ENCODE measurements at places on chromosomes 7 and 10.
A peak's percentile ranks its signal among the peaks of the same experiment; 100 is the strongest.

- DNase-seq: no peak
These were observed 32.3 kb upstream of the PALS2 start for GRCh38 chr7:24540956-24541355.

- DNase-seq: no peak
These were observed 1.1 kb upstream of the AEBP1 start for GRCh38 chr7:44102846-44103565.

DNA sequence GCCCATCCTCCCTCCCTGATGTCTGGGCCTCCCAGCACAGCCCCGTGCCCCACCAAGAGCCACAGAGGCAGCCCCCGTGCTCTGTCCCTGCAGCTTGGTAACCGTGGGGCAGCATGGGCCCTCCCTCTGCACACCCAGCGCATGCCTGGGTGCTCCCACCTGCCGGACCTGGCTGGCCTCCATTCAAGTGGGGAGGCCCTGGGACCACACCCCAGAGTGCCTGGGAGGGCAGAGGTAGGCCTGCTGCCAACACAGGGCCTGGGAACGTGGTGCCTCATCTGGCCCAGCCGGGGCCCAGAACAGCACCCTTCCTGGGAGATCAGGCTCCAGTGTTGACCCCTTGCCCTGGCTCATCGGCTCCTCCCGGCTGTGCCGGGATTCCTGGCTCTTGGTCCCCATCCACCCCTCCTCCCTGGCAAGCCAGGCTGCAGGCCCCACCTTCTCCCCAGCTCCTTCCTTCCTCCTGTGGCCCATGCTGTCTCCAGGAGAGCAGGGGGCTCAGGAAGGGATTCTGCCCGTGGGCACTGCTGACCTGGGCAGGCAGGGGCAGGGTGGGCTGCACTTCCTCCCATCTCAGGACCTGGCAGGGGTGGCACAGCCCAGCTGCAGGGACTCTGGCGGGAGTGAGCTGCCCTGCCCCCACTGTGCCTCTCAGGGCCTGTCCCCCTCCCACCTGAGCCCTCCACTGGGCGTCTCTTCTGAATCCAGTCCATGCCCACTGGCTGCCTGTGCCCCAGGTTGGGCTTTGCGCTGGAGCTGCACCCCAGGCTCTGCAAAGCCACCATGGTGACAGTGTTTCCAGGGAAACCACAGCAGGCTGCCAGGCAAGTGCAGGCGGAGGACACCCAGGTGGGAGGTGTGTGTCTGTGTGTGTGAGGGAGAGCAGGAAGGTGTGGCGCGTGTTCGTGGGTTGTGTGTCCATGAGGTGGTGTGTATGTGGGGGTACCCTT is 32.6 kb downstream of the PWWP2B start:
- DNase-seq: peak; percentile 59

DNA sequence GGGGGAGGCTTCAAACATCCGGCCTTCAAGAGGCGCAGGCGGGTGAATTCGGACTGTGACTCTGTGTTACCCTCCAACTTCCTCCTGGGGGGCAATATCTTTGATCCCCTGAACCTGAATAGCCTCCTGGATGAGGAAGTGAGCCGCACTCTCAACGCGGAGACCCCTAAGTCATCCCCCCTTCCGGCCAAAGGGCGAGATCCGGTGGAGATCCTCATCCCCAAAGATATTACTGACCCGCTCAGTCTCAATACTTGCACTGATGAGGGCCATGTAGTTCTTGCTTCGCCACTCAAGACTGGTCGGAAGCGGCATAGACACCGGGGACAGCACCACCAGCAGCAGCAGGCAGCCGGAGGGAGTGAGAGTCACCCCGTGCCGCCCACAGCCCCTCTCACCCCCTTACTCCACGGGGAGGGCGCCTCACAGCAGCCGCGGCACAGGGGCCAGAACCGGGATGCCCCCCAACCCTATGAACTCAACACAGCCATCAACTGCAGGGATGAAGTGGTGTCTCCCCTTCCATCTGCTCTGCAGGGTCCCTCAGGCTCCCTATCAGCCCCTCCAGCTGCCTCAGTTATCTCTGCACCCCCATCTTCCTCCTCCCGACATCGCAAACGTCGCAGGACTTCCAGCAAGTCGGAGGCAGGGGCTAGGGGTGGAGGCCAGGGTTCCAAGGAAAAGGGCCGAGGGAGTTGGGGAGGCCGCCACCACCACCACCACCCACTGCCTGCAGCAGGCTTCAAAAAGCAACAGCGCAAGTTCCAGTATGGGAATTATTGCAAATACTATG is 1.1 kb downstream of the MEPCE start:
- no peak for DNase-seq

- no peak for DNase-seq
These were observed 160.9 kb downstream of the PLXDC2 start for GRCh38 chr10:19977097-19977521.

- DNase-seq: no peak
These were observed 41.1 kb upstream of the FAM133B start for GRCh38 chr7:92631067-92631849.

DNA sequence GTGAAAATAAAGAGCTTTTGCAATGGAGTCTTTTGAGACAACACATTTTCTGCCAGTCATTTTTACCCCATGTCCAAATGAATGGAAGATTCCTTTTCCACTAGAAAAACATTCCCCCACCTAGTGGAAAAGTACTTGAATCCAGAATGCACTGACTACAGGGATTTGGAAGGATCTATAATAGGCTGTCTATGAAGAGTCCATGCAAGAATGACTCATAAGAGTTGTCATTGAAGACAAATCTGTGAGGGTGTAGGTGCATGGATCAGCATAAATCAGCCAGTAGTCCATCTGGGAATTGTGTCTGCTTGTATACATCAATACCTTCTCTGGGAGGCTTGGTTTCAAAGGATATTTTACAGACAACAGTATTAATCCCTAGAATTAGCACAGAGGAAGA is 32.5 kb upstream of the TRUB1 start:
- DNase-seq: no peak

DNA sequence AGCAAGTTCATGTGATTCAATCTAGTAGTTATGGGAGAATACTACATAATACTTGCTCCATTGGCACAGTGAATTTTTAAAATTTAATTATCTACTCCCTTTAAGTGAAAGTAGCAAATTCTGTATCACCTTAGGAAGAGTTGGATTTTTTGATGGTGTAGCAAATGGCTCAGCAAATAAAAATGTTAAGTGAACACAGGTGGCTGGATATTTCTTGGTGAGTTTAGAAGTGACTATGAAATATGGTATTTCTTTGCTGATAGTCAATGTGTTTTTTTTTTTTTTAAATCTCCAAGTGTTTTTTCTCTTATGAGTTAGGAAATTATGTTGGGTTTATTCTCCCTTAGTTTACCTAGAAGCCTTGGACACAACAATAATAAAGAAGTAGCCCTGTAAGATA is 67.8 kb downstream of the CREM start:
- no peak for DNase-seq

GRCh38 chr10:4069491-4069890 is 284.5 kb upstream of the KLF6 start:
- DNase-seq: no peak

DNA sequence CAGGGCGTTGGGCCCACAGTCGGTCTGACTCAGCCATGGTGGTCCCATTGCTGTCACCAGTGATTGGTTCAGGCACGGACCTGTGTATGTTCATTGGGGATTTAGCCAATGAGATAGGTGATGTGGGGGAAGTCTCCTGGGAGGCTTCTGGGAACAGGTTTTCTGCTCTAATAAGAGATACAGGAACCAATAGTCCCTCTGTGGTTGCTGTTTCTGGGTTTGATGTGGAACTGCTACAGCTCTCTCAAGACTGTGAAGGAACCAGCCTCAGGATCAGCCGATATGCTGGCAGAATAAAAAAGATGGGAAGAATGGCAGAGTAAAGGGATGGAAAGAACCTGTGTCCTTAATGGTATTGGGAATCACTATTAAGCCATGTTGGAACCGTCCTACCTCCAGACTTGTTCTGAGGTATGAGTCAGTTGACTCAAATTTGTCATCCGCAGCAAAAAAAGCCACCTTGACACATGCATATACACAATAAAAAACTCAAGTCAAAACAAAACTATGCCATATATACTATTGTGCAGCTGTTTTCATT is 70.6 kb downstream of the MCMBP start:
- no peak for DNase-seq

DNA sequence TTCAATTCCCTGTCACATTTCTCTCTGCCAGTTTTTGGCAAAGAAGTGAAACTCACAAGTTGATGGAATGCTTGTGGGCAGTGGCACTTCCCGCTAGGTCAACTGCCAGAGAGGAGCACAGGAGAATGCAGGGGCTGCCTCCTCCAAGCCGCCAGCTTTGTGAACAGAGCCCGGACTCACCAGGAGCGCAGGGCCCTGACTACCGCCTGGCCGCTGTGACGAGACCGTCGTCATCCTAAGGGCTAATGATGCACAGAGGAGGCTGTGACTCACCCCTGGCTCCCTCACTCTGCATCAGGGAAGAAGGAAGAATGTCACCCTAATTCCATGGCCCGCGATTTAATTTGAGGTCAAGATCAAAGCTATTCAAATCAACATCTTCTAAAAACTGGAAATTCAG is 123.9 kb downstream of the TAX1BP1 start:
- no peak for DNase-seq

DNA sequence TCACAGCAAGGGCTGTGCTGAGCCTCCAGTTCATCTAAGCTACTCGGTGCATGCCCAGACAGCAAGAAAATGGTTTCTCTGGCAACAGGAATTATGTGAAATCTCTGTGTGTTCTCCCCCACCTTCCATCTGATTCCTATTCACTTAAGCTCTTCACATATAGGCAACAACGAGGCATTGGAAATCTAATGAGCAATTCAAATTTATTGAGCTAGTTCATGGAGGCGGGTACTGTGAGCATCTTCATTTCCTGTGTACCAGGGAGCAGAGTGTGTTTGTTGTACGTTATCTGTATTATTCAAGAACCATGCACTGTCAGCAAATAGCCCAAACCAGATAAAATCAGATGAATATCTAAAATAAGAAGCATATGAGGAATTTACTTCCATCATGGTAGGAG is 739.1 kb downstream of the MAGI2 start:
- DNase-seq: no peak

GRCh38 chr7:24038993-24039392 is 245.0 kb upstream of the NPY start:
- DNase-seq: no peak

DNA sequence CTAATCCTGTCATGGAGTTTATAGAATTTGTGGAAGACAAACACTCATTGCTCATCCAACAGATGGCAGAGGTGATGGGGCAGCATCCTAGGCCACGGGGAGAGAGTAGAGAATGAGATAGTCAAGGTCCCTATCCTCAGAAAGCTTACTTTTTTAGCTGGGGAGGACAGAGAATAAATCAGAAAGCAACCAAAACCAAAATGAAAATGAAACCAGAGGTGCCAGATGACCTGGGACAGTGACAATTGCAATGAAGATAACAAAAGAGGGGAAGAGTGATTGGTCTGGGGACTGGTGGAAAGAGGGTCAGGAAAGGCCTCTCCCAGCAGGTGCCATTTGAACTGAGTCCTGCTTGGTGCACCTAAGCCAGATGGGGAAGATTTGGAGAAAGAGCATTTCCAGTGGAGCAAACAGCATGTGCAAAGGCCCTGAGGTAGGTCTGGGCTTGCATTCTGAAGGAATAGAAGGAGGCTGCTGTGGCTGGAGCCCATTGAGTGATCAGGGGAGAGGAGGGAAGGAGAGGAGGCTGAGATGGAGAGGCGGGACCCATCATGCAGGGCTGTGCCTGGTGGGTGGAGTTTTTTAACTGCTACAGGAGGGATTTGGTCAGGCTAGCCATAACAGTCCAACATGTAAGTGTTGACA is 164.1 kb downstream of the RPS24 start:
- DNase-seq: no peak

DNA sequence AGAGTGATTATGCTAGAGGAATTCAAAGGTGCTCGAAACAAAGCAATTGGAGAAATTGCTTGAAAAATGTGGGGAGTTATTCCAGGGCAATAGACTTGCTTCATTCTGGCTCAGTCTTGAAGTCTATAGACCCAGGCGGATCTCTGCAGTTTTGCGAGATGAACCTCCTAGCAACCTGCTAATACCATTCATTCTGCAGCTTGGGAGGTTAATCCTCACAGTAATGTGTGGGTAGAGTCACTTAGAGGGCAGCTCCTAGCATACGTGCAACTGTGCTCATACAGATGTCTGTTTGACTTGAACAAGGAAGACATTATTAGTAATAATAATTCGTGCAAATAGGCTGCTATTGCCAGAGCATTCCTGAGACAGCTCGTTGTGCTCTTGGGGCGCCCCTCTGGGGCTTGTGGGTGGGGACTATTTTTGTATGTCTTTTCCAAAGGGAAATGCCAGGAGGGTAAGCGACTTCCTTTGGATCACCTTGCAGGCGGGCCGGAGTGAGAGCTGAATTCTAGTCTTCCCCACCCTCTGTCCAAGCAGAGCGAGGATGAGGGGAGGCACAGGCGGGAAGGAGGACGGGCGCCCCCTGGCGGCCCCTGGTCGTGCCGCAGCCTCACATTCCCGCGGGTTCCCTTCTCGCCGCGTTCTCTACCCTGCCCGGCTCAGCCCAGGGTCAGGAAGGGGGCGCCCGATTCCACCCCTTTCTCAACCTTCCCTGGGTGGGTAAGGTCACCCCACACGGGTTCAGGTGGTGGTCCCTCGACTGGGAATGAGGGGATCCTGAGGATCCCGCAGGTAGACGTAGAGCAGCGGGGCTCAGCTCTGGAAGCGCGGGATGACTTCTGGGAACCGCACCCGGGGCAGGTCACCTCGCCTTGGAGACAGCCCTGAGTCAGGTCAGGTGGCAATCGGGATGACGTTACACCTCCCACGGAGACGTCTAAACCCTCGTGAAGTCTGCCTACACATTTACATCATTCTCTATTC is 241.5 kb downstream of the PHTF2 start:
- DNase-seq: no peak

GRCh38 chr7:4246536-4246935 is 435.6 kb upstream of the FOXK1 start:
- DNase-seq: no peak

DNA sequence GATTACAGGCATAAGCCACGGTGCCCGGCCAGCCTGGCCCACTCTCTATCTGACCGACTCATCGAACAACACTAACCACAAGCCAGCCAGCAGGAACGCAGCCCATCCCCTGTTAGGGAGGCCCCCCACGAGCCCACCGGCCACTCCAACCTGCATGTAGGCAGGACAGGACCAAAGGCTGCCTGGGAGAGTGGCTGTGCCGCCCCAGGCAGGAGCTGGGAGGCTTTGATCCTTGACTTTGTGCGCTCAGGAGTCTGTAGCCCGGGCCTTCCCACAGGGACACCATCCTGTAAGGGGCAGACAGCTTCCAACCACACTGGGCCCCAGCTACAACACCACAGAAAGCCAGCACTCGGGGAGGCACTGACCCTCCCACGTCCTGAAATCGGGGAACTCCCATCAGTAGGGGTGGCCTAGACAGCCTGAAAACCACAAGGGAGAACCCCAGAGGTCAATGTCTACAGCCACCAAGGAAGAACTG is 29.4 kb downstream of the GRID1 start:
- no peak for DNase-seq

DNA sequence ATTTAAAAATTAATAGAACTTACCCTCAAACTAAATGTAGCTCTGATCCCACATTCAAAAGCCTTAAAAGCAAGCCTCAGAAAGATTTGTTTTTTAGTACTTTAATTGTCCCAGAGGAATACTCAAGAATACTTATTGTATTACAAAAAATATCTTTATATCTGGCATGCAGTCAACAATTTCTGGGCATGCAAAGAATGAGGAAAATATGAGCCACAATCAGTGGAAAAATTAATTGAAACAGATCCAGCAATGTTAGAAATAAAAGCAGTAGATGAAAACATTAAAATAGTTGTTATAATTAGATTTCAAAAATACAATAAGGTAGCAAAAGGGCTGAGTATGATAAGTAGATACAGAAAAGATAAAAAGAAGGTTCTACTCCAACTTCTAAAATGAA is 154.7 kb downstream of the PON1 start:
- no peak for DNase-seq

Data from NCI-H1417 (cell line).